Hematopoietic multipotent progenitor cell treated with erythropoietin and hydrocortisone succinate and interleukin-3 and kit ligand, for 8 days (in vitro differentiated cells): ENCODE measurements at places on chromosomes 4 and X.

DNA sequence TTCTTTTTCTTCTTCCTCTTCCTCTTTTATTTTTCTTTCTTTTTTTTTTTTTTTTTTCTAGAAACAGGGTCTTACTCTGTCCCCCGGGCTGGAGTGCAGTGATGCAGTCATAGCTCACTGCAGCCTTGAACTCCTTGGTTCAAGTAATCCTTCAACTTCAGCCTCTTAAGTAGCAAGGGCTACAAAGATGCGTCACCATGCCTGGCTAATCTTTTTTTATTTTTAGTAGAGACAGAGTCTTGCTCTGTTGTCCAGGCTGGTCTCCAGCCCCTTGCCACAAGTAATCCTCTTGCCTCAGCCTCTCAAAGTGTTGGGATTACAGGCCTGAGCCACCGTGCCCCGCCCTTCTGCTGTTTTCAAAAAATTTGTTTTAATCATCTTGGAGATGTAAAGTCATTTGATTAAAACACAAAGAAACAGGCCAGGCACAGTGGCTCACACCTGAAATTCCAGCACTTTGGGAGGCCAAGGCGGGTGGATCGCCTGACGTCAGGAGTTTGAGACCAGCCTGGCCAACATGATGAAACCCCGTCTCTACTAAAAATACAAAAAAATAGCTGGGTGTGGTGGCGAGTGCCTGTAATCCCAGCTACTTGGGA lies 28.1 kb downstream of the SYNPO2 start:
- no peak for DNase-seq

DNA sequence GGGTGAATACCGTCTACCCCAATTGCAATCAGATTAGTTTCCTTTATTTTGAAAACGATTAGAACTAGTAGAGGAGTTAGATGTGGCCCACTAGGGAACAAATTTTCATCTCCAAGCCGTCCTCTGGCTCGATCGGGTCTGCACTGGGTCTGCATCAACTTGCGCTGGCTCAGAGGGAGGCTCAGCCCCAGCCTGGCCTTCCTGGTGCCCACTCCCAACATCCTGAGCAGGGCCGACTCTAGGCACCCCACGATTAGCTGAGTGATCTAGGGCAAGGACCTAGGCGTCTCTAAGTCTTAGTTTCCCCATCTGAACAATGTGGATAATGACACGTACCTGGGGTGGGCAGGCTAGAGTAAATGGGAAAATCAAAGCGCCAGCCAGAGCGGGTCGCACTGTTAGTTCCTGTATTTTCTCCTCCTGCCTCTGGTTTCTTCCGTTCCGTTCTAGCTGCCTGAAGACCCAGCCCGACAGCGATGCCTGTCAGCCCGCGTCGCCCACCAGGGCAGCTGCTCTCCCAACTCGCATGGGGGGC lies 7.7 kb upstream of the HAND2 start:
- no peak for DNase-seq

- DNase-seq = no peak
Measured at GRCh38 chr4:76969495-76969894, 19.9 kb downstream of the SEPTIN11 start.

GRCh38 chrX:72409993-72410392 lies 104.3 kb upstream of the CITED1 start:
- DNase-seq = no peak

- DNase-seq = no peak
Measured at GRCh38 chrX:136261321-136261720, 10.1 kb upstream of the MAP7D3 start.

DNA sequence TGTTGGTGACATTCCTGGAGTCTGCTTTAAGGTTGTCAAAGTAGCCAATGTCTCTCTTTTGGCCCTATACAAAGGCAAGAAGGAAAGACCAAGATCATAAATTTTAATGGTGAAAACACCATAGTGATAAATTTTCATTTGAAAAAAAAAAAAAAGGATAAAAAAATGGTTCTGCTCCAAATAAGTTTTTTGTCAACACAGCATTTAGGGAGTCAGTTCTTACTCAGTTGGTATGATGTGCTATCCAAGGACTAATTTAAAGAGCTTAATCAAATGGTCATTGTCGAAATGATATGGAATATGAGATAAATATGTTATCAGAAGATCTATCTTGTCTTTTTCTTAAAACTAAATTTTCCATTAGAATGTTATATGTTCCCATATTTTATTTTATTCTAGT lies 83.9 kb downstream of the PCDH18 start:
- no peak for DNase-seq

GRCh38 chr4:169619518-169619957 lies 840 bp upstream of the CLCN3 start:
- peak; percentile 82 for DNase-seq

GRCh38 chr4:98237204-98237603 lies 24.0 kb upstream of the RAP1GDS1 start:
- no peak for DNase-seq

DNA sequence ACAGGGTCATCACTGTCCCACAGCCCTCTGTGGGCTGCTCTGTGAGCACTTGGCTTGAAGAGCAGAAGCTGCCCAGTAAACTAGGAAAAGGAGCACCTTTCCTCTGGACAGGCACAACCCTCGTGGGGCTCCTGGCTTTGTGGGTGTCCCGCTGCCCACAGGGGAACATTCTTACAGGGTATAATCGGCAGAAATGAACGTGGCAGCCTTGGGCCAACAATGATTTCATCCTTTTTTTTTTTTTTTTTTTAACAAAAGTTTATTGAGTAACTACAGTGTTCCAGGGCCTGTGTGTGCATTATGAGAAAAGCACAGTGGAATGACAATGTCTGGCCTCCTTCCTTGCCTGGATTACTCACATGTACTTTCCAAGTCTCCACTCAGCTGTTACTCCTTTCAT lies 197.2 kb downstream of the PDGFC start:
- DNase-seq = no peak

DNA sequence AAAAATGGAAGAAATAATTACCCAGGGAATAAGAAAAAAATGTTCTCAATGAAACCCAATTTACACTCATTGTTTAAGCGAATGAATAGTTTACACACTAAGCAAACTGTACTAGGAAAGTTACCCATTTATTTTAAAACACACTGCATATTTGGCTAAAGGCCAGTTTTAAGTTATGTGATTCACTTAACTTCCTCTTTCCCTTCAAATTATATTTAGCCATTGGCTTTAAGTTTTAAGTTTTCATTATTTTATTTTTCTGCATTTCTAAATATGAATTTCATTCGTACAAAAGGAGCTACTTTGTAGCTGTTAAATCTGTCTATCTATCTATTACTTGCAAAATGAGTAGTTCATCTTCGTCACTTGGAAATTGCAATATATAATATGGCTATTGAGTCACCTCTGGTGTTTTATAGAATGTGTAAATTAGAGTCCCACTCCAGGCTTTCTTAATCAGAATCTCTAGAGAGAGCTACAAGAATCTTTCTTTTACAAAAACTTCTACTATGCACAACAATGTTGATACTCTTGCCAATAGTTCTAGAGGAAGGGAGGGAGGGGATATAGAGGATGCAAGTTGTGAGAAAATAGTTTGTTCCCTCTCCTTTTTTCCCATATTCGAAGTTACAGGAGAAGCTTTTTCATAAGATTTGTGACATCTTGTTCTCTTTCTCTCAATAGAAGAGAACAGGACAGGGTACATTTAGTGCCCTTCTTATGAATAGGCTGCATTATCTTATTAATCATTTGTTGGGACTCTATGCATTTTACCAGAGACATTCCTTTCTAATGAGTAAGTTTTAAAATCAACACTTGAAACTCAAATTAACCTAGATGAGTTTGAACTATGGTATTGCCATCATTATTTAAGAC lies 41.8 kb downstream of the SULT1B1 start:
- peak; percentile 7 for DNase-seq

DNA sequence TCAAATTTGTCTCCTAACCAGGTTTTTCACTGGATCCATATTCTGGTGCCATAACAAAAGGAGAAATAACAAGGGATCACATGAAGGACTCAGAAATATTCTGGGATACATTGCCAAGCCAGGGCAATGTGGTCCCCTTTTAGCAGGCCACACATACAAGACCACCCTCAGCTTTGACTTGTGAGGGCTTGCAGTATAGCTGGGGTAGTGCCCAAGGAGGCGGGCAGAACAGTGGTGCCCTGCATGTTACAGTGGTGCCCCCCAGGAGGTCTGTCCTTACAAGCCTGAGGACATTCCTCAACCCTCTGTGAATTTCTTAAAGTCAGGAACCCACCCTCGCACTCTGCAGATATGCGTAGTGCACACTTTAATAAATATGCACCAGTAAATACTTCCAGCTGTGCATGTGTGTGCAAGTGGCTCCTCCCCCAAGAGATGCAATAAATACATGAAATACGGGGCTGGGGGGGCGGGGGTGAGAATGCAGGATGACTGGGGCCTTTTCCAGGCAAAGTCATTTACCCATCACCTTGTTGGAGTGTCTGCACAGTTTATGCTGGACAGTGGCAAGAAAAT lies 34.4 kb upstream of the TBL1X start:
- no peak for DNase-seq

- no peak for DNase-seq
Measured at GRCh38 chr4:14387647-14388046, 614.6 kb upstream of the CPEB2 start.

GRCh38 chrX:152259150-152259549 lies 120.8 kb upstream of the MAGEA10 start:
- no peak for DNase-seq

GRCh38 chr4:112284166-112284565 lies 1.5 kb downstream of the TIFA start:
- no peak for DNase-seq

- DNase-seq = no peak
Measured at GRCh38 chr4:150135134-150135772, 57.0 kb downstream of the DCLK2 start.

GRCh38 chr4:185550933-185551332 lies 15.6 kb upstream of the PDLIM3 start:
- DNase-seq = no peak

DNA sequence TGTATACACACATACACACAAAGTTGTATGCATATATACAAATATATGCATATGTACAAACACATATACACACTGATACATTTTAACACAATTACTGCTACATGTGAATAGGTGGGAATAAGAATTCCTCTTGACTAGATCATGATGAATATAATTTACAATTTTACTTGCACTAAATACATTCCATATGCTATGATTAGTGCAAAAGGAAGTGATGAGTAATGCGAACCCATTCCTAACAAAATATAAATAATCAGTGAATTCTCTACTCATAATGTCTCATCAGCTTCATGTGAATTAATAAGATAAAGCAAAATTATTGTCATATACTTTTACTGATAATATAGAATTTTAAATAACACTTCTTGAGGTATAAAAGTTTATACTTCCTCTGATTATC lies 1077.3 kb upstream of the PCDH10 start:
- DNase-seq = no peak

GRCh38 chr4:138851391-138852335 lies 163.9 kb upstream of the NOCT start:
- DNase-seq = no peak

DNA sequence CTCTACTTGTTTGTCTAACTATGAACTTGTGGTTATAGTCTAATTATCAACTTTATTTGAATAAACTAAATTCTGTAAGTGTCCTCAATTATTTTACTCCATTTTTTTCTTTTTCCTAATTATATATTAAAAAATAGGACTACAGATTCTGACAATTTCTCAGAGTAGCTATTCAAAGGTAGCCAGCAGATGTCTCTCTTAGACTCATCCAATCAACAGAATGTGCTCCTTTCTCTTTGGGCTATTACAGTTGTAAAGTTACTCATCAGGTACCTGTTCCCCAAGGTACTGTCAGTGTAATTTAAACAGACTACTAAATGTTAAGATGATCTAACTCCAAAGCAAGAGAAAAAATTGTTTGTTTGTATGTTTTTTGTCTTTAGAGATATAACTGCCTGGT lies 248.6 kb downstream of the PCDH18 start:
- no peak for DNase-seq

- DNase-seq = no peak
Measured at GRCh38 chrX:130253916-130254315, 14.8 kb downstream of the ZNF280C start.

- no peak for DNase-seq
Measured at GRCh38 chr4:186666252-186666651, 57.4 kb downstream of the FAT1 start.

GRCh38 chrX:51336584-51336983 lies 4.0 kb downstream of the NUDT10 start:
- peak; percentile 34 for DNase-seq

DNA sequence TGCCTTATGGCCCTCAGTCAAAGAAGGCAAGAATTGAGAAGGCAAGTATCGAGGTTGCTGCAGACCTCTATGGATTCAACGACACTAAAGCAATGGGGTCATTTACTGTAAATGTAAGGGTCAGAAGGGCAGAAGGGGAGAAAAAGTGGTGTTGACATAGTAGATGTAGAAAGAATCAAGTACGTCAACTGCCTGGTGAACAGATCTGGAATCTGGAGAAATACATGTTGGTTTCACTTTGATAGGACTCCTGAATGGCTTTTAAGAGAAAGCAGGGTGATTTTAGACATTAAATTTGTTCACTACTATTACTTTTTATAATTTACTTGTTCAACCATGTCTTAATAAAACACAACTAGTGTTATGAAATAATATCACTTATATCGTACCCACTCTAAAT lies 81.3 kb upstream of the FSTL5 start:
- DNase-seq = no peak

- no peak for DNase-seq
Measured at GRCh38 chrX:30373479-30373878, 64.3 kb upstream of the NR0B1 start.

DNA sequence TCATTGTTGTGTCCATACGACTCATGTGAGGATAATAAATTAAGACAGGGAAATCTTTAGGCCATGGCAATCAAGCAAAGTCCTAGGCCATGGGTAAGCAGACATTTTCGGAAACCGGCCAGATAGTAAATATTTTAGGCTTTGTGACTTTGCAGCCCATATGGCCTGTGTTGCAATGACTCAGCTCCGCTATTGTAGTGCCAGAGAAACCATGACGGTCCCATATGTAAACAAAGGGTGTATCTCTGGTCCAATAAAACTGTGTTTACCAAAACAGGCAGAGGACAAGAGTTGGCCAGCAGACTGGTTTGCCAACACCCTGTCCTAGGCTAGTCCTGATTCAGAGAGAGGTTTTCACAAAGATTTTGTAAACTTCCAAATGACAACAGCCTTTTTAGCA lies 5.0 kb downstream of the FAM114A1 start:
- no peak for DNase-seq

- no peak for DNase-seq
Measured at GRCh38 chr4:47145630-47146029, 114.3 kb downstream of the GABRB1 start.

DNA sequence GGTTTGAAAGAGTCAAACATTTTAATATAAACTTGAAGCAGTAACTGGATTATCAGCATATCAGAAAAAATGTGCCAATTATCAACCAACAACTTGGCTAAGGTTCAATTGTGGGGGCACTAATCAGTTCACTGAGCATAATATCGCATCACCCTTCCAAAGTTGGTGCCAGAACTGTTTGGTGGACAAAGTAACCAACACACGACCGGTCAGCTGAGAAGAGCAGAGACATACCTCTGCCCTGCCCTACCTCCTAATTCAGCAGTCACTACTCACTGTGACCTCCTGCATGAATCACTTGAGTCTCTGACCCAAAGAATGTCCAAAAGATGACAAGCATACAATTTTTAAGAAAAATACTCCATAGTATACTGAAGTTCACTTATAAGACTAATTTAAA lies 53.2 kb downstream of the TSPAN5 start:
- no peak for DNase-seq
